ENCODE measurements at places on chromosomes 4 and X.

- no peak for DNase-seq
These were observed 11.7 kb upstream of the PTTG2 start for GRCh38 chr4:37948542-37948941.

GRCh38 chr4:95869961-95870500 is 30.1 kb downstream of the PDHA2 start:
- DNase-seq: no peak

DNA sequence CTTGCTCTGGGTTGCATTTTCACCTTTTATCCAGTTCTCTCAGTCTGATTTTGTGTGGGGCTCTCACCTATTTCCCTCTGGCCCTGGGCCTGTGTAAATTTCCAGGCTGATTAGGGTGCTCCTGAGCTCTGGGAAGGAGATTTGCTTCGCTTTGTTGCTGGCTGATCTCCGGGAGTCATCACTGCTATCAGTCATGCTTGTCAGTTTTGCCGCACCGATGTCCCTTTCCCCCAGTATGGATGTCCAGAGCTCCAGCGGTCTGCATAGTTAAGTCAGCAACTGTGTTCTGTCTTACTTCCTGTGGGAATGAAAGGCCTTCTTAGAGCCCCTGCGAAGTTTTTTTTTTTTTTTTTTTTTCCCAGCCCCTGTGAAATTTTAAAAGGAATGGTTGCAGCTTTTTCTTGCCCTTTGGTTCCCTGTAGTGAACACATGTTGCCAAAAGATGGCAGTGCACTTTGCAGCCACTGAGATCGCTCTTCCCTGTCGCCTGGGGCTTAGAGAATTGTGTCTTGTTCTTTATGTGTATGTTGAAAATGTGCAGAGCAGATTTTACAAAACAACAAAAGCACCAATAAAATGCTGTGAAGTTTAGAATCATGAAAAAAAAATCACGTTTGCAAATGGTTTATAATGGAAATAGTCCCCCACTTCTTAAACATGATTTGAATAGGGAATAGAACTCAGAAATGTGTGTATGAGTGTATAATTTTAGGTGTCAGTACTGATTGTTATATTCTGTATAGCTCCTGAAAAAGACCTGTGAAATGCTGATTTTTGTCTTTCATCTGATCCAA is 109.1 kb upstream of the SLC4A4 start:
- DNase-seq: peak; percentile 75

GRCh38 chrX:124401696-124402095 is 55.3 kb downstream of the SH2D1A start:
- DNase-seq: no peak

- no peak for DNase-seq
These were observed 365.8 kb upstream of the PITX2 start for GRCh38 chr4:110988722-110989121.

DNA sequence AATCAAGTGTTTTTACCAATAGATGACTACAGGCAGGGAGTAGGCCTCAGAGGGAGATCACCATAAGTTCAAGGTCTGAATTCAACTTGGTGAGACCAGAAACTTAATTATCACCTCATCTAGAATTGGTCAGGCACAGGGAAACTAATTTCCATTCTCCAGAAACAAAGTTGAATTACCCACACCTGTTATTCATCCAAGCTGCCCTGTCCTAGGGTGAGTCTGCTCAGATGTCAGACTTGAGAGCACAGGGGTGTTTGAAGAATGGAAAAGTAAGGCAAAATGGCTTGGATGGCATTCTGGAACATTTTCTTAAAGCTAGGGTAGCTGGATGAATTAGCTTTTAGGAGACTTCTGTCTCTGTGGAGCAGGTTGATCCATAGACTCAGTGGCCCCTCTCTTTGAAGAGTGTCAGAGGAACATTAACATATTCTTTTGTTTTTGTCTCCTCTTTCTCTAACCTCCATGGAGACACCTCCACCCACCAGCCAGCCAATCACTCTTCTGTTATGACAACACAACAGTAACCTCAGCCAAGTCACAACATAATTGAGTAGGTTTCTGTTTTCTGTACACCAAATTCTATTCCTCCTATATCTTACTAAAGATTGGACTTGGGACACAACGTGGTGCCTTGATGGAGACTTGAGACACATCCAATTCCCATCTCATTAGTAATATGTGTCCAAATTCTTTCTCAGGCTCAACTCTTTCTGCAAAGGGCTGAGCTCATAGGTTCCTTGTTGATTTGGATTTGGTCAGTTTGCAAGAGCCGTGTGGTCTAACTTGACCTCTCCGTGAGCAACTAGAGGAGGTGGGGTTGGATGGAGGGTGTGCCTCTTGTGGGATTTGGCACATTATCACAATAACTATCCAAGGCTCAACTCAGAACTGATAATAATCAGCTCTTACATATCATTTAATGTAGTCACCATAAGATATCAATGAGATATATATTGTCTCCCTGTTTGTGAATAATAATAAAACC is 45.1 kb downstream of the VSIG4 start:
- no peak for DNase-seq

DNA sequence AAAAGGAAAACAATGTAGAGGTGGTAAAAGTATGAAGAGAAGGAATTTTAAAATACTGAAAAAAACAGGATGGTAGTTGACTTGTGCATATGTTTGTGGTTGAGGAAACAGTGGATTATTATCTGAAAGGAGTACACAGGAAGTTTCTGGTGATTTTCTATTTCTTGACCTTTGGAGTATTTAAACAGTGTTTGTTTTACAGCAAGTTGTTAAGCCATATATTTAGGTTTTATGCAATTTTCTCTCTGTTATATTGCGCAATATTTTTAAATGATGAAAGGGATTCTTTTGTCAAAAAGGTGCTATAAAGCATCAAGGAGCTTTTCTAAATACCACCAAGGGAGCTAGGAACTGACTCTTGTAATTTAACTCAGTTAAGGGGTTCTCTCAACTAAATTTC is 343.1 kb upstream of the MAOA start:
- no peak for DNase-seq

GRCh38 chrX:119790977-119791436 is 423 bp downstream of the RPL39 start:
- peak; percentile 41 for DNase-seq

DNA sequence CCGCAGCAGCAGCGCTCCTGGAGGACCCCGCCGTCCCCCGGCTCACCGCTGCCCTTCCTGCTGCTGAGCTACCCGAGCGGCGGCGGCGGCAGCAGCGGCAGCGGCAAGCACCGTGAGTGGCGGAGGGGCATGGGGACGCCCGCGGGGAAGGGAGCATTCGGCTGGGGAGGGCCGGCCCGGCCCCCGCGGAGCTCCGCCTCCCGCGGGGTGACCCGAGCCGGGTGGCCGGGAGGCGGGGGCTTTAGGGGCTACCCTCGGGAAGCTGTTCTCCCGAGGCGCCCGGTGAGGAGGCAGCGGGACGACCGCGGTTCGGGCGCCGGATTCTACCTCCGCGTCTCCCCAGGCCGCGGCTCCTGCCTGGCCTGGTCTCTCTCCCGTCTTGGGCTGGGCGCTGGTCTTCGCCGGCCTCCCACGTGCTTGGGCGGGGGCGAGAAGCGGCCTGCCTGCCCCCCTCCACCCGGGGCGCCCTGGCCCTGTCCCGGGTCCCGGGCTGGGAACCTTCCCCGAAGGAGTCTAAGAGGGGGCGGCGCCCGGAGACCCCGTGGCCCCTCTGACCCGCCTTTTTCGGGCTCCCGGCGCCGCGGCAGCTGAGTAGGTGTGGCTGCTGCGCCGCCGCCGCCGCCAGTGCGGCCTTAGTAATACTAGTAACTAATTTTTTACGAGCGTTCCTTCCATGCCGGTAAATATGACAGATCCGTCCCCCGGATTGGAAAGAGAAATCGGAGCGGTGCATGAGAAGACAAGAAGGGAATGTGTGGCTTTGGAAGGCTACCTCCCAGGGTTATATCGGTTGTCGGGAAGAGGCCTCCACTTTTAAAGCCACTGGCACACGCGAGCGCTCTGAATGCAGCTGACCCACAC is 16.4 kb upstream of the RUFY3 start:
- DNase-seq: peak; percentile 82

DNA sequence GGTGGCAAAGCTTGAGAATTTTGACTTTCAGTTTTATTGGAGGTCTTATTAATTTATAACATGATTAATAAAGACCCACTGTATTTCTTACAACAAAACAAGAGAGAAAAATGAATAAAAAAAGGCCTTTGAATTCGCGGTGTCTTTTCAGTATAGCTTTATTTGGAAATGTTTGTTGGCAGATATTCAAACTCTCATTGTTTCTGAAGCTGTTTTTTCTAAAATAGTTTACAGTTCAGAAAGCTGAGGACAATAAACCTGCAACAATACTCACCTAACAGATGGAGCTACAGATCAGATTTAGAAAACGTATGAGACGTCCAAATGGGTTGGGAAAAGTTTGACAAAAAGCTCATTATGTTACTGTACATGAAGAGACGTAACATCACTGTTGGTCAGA is 2.4 kb upstream of the SPARCL1 start:
- DNase-seq: no peak

- peak; percentile 35 for DNase-seq
These were observed 55.1 kb upstream of the INPP4B start for GRCh38 chr4:142901166-142901662.

- no peak for DNase-seq
These were observed 6.1 kb downstream of the F8A1 start for GRCh38 chrX:154892296-154892695.

DNA sequence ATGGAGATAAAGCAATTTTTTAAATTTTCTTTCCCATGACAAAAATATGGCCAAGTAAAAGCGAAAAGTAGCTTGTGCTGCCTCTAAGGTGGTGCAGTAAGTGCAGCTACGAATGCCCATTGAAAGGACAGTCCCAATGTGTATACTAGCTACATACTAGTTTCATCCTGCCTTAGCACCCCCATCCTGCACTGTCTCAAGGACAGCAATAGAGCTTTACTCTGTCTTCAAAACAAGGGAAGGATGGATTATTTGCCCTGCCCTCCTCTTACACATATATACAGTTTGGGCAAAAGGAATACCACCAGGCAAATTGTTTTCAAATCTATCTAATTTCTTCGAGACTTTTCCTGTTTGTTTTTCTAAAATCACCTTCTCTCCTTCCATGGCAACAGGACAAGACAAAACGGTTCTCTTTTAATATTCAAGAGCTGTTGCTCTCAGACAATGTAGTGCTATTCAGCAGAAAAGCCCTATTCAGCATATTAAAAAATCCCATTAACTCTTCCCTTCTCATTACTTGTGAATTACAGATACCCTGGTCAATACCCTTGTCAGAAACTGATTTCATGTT is 75.1 kb upstream of the SLC7A11 start:
- DNase-seq: no peak

DNA sequence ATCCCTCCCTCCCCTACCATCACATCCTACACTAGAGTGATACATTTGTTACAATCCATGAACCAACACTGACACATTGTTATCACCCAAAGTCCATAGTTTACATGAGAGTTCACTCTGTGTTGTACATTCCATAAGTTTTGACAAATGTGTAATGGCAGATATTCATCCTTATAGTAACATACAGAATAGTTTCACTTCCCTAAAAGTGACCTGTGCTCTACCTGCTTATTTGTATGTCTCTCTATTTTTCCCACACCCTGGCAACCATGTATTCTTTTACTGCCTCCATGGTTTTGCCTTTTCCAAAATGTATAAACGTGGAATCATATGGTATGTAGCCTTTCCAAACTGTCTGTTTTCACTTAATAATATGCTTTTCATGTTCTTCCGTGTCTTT is 42.2 kb upstream of the HPGD start:
- DNase-seq: no peak

DNA sequence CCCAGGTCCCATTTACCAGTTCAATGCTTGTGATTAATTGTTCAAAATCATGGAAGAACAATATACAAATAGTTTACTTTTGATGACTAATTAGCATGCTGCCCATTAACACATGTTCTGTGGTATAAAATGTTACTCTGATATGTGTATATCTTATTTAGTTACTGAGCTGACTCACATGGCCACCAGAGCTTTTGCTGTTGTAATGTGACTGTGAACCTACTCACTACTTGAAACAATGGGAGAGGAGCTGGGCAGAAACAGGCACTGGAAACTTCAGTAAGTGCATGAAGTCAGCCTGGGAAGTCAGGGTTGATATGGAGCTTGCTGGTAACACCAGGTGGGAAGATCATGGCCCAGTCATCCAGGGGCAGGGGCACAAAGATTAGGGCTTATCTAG is 72.7 kb upstream of the MAD2L1 start:
- DNase-seq: no peak

DNA sequence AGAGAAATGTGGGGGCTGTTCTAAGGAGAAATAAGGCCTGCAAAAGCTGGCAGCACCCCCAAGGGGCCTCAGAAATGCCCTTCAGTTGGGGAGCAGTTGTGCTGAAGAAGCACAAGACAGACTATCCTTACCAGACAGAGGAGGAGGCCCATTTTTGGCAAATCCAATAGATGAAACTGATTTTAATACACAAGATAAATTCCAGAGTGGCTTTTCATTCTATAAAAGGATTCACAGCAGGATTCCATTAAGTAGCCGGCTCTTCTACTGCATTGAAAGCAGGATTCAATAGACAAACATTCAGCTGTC is 8.1 kb downstream of the SEPTIN6 start:
- no peak for DNase-seq

DNA sequence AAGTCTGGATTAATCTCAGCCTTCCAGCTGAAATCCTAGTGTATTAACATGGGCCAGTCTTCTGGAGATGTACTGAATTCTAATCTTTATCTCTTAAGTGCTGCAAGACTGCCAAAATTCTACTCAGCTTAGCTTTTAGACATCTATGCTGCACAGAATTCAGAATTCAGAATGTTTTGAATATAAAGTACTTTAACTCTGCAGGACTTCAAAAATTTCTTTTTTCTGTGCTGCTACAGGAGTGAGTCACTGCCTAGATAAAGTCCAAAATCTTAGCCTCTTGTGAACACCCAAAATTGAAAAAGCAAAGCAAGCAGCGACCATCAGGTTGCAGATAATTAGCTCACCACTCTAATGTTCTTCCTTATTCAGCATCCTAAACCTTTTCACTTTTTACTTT is 1092.6 kb upstream of the PCDH10 start:
- DNase-seq: peak; percentile 20

DNA sequence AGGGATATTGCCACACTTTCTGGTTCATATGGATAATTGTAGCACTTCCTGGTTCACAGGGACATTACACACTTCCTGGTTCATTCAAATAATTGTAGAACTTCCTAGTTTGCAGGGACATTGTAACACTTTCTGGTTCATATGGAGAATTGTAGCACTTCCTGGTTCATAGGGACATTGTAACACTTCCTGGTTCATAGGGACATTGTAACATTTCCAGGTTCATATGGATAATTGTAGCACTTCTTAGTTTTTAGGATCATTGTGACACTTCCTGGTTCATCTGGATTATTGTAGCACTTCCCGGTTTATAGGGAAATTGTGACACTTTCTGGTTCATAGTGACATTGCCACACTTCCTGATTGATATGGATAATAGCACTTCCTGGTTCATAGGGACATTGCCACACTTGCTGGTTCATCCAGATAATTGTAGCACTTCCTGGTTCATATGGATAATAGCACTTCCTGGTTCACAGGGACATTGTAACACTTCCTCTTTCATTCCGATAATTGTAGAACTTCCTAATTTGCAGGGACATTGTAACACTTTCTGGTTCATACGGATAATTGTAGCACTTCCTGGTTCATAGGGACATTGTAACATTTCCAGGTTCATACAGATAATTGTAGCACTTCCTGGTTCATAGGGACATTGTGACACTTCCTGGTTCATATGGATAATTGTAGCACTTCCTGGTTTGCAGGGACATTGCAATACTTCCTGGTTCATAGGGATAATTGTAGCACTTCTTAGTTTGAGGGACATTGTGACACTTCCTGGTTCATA is 59.2 kb upstream of the CD99 start:
- no peak for DNase-seq
